ENCODE measurements at places on chromosomes 6 and 20.

DNA sequence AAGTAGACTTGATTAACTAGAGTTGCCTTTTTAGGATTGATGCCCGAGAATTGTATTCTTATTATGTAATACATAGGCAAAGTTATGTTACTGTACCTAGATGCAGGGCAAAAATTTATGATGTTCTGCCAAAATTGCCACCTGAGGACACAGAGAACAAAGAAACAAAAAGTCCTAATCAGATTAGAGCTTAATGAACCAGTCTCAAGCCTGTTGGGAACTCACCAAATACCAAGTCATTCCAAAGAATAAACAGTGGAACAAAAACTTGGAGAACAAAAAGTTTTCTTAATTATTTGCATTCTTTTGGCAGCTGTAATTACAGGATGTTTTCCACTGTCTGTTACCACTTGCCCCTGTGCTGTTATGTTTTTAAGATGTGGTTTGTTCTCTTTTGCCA is 154.7 kb upstream of the SGK1 start:
- no peak for DNase-seq

GRCh38 chr6:17673543-17674254 is 33.0 kb downstream of the NUP153 start:
- DNase-seq: no peak

GRCh38 chr6:56450882-56451739 is 191.6 kb downstream of the DST start:
- DNase-seq: no peak

- peak; percentile 18 for DNase-seq
These were observed 20.1 kb downstream of the ECT2L start for GRCh38 chr6:138815797-138816528.

DNA sequence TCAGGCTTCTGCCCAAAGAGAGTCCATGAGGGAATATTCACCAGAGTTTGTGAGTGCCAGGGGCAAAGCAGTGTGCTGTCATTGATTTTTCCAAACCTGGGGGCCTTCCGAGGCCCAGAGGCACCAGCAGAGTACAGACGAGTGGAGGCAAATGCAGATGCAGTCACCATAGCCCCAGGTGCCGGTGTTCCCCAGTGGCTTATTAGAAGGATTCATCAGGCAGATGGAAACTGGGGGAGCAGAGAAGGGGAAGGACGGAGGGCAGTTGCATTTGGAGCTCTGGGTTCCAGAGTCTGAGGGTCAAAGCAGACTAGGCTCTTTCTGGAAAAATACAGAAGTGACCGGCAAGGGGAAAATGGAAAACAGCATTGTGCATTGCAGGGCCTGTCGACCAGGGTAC is 184.2 kb downstream of the ANKRD60 start:
- no peak for DNase-seq

GRCh38 chr6:139198529-139199288 is 63.8 kb downstream of the HECA start:
- no peak for DNase-seq

DNA sequence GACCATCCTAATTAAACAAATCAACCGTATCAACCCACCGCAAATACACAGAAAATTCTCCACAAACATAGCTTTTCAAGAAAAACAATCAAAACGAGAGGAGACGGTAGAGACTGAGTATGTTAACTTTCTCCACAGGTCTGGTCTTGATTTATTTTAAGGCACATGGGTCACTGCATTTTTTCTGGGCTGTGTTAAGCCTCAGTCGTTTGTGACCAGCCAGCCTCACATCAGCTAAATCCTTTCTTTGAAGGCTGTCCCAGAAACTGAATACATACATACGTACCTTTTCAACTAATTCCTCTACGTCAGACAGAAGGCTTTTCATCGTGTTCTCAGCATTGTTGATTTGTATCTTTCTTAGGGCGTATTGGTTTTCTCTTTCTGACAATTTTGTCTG is 69.4 kb downstream of the LAMA4 start:
- no peak for DNase-seq

DNA sequence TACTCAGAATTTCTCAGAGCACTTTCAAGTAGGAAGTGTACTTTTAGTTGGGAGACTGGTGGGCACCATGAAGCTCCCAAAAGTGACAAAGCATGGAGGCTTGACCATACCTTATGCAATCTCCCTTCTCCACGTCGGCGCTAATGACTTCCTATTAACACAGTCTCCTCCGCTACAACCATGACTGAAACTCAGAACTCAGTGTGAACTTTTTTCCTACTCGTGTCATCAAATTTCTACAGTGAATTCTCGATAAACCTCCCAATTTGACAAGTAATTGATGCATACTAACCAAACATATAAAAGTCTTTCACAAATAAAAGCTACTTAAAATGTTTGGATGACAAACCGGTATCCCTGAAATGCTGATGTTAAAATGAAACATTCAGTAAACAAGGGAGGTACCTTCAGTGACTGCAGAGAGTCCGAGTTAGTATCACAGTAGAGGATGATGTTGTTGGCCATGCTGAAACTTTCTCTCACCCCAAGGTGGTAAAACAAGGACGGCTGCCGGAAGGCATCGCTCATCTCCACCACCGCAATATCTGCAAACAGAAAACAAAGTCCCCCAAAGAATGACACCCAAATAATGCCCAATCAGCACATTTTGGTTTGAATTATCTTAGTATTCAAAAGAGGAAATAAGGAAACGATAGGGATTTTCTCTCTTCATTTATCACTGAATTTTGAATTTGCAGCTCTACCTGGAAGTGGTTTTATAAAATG is 72.1 kb downstream of the MAP3K5 start:
- DNase-seq: no peak

DNA sequence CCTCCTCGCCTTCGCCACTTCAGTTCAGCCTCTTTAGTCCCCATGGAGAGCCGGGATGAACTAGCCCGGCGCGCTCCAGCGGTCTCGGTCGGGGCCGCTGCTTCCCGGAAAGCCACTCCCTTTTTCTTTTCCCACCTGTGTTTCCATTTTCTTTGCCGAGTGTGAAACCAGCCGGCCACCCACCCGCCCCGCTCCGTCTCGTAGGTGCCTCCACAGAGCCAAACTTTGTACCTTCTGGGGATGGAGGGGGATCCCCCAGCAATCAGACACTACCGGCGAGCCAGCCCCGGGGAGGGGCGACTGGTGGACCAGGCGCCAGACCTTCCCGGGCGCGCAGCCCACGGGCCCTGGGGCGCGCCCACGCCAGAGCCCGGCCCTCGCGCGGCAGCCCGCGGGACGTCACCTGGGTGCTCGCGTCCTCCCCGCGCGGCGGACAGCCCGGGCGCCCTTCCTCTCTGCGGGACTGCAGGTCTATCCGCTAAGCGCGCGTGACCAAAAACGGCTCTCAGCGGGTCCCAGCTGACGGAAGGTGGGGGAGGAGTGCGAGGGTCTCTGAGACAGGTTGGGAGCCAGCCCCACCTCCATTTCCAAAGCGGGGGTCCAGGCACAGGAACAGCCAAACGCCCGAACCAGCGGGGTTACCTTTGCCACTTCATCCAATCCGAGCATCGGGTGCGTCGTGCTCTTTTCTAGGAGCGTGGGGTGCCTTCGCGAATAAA is at the start of gene MCHR2:
MCHR2 (minus strand) TSS at position 691 of the 719 bp plus-strand sequence. CDS start 38,076 bp downstream, outside the sequence.
- no peak for DNase-seq

Data from GDM1 (cell line).